ENCODE measurements at places on chromosomes 16 and 17. TPM values are rescaled to one million over a fixed set of nuclear protein-coding genes. Genes with fewer than 3 reads are reported as not detected.

DNA sequence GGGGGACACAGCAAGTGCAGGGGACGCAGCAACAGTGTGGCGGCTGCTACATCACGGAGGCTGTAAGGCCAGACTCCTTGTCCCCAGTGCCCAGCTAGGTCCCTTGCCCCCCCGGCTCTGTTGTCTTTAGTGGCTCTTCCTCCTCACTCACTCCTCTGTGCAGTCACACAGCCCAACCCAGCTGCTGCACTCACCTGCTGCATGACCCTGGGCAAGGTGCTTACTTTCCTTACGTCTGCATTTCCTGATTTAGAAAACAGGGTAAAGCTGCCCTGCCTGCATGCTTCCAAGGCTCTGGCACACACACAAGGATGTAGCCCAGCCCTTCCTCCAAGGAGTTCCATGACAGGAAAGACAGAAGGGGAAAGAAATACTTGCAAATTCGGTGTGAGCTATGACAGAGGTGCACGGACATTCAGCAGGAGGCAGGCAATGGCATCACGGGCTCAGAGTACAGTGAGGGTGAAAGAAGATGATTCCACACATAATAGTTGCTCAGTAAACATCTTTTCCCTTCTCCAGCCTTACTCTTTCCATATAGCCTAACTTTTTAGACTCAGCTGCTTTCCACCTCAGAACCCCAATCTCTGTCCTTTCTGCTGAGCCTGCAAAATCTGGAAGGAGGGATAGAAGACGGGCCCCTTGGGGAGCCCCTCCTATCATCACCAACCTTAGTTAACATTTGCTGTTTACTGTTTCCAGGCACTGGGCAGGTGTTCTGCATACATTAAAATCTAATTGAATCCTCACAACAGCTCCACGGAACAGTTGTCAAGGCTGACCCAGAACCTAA lies 150.9 kb downstream of the MRM1 start:
- no peak for DNase-seq

DNA sequence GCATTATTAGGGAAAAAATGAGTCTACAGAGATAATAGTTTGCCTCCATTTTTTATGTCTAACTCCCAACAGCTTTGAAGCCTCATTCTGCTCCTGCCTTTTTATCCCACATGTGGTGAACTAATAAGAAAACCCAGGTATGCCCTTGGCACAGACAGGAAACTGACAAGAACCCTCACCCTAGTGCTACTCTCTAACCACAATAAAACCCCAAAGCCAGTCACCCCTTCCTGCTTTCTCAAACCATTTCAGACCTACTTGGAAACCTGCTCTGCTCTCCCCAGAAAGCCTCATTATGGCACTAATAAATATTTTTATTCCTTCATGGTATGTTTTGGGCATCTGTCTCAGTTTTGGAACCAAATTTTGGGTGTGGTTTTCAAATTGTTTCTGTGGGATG lies 3.9 kb upstream of the MARVELD3 start:
- no peak for DNase-seq

GRCh38 chr17:7478276-7479212 lies 887 bp downstream of the ZBTB4 start:
- peak; percentile 69 for DNase-seq

GRCh38 chr16:50627419-50627818 lies 53.7 kb downstream of the SNX20 start:
- DNase-seq: no peak

DNA sequence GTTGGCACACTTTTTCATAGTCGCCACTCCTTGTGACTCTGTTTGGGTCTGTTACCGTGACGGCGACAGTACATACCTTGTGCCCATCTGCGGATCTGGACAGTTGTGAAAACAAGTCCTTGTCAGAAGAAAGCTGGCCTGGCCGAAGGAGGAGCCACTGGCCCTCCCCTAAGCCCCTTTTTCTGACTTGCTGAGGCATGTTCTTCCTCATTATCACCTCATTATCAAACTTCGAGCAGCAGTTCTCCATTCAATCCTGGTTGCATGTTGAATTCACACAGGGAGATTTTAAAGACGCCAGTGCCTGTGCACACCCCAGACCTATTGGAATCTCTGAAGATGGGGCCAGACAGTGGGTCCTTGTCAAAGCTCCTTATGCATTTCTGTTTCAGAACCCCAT lies 61.1 kb downstream of the CYLD start:
- DNase-seq: no peak

GRCh38 chr17:57016071-57016763 lies 38.3 kb downstream of the SCPEP1 start:
- DNase-seq: no peak

DNA sequence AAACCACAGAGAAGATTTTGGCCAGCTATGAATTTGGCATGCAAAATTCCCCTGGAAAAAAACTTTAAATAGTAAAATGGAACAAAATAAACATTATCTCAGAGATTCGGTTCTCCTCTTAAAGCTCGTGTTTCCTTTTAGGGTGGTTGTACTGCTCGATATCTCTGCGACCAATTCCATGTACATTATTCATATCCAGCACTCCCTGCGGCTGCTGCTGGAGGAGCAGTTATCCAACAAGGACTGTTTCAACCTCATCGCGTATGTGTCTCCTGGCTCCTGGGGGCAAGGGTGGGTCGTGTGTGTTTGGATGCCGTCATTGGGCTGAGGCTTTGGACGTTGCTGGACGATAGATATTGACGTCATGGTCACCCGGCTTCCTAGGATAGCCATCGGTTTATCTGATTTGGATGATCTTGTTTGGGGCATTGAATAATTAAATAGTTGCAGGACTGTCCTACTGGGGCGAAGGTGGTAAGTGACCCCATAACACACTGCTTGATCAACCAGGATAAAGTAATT lies 33.8 kb downstream of the VWA3A start:
- DNase-seq: no peak

- no peak for DNase-seq
Observed at GRCh38 chr16:77148121-77148520, 42.9 kb upstream of the MON1B start.

DNA sequence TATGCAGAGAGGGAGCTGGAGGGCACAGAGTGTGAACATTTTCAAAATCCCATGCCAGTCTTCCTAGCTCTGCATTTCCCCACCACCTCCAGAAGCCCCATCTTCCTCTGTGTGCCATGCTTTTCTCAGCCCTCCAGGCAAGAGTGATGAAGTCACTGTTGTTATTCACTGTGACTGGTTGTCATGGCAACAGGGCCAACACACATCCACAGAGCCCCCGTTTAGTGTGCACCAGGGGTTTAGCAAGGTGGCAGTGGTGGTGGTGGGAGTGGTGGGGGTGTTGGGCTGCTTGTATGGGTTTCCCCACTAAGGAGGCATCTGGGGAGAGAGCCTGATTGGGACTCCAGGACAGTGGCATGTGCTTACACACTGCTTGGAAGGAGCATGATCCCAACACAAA lies 309.9 kb upstream of the ASIC2 start:
- no peak for DNase-seq

GRCh38 chr17:81534157-81535006 lies 6.2 kb downstream of the FSCN2 start:
- DNase-seq: no peak

DNA sequence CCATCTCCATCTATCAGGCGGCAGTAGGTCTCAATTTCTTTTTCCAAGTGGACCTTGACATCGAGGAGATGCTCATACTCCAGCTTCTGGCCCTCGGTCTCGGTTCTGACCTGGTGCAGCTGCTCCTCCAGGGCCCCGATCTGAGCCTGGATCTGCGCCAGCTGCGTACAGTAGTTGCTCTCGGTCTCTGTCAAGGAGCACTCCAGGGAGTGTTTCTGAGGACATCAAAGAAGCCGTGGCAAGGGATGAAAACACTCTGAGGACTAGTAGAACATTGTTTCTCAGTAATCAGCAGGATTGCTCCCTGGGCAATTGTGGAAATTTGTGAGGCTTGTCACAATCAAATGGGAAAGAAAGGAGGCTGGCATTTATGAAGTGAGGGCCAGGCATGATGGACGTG lies 5.9 kb downstream of the KRT28 start:
- no peak for DNase-seq

DNA sequence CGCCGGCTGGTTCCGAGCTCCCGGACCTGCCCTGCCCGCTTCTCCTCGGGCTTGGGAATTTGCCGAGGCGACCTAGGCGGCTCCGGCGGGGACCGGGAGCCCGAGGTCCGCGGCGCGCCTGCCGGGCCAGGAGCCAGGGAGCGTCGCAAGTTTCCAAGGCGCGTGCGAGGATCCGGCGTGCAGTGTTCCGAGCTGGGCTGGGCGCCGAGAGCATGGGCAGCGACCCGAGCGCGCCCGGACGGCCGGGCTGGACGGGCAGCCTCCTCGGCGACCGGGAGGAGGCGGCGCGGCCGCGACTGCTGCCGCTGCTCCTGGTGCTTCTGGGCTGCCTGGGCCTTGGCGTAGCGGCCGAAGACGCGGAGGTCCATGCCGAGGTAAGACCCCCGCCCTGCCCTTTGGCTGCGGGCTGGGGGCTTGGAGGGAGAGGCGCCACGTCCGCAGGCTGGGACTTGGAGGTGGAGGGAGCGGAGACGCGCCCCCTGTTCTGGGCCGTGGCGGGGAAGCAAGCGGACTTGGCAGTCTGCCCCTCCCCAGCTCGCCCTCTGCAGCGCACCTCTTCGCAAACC lies 668 bp downstream of the MMP15 start:
- peak; percentile 61 for DNase-seq

DNA sequence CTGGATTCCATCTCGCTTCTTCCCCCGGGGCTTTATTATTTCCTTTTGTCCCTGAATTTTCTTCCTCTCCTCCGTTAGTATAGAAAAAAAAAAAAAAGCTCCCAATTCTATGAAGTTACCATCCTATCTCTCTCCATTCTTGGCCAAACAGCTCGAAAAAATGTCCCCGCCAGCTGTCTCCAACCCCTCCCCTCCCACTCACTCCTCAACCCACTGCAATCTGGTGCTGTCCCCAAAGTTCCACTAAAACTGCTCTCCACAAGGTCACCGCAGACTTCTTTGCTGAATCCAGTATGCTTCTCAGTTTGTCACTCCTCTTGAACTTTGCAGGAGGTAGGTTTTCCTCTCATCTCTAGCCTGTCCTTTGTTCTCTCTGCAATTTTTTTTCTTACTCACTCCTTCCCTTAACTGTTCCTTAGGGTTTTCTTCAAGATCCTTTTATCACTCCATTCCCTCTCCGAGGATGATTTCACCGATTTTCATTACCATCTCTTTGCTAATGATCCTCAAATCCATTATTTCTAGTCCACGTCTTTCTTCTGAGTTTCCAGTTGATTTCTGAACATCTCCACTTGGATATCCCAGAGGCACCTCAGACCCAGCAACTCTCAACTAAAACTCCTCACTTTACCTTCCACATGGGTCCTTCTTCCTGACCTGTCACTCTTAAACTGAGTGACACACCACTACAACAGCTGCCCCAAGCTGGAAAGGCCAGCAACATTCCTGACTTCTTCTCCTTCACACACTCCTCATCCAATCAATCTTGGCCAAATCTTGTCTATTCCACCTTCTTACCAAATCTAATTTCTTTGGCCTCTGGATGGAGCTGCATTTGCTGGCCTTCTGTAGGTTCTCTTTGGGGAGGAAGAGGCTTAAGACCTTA lies 1.5 kb upstream of the SUMO2 start:
- DNase-seq: no peak

DNA sequence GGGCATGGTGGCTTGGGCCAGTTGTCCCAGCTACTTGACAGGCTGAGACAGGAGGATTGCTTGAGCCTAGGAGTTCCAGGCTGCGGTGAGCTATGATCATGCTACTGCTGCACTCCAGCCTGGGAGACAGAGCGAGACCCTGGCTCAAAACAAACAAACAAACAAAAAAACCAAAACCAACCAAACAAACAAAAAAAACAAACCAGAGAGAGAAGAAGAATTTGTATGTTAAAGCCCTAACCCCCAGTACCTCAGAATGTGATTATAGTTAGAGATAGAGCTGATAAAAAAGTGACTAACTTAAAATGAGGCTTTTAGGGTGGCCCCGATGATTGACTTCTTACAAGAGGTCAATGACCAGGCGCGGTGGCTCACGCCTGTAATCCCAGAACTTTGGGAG lies 1.7 kb upstream of the MMP25 start:
- DNase-seq: no peak

GRCh38 chr17:69300222-69300621 lies 26.7 kb downstream of the ABCA5 start:
- DNase-seq: no peak

DNA sequence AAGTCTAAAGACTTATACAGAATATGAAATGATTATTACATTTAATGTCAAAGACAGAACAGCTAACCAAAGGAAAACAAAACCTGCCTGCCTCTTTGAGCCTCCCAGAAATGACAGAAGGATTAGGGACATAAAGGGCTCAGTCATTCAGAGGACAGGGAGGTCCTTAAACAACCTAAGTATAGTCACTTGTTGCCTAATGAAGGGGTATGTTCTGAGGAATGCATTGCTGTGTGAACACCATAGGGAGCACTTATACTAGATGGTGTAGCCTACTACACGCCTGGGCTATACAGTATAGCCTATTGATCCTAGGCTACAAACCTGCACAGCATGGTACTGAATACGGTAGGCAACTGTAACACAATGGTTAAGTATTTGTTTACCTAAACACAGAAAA lies 106.4 kb downstream of the PARN start:
- DNase-seq: no peak

GRCh38 chr17:42541041-42541833 lies 5.2 kb downstream of the NAGLU start:
- DNase-seq: no peak

GRCh38 chr17:59234631-59235030 lies 14.3 kb downstream of the GDPD1 start:
- no peak for DNase-seq

GRCh38 chr17:2002767-2003329 lies 22.3 kb downstream of the RTN4RL1 start:
- no peak for DNase-seq

- DNase-seq: no peak
Observed at GRCh38 chr16:3654249-3654991, at the start of gene DNASE1. Gene DNASE1, plus strand, starts transcription at chr16:3654691. Its CDS starts 683 bp downstream, at chr16:3655374.

DNA sequence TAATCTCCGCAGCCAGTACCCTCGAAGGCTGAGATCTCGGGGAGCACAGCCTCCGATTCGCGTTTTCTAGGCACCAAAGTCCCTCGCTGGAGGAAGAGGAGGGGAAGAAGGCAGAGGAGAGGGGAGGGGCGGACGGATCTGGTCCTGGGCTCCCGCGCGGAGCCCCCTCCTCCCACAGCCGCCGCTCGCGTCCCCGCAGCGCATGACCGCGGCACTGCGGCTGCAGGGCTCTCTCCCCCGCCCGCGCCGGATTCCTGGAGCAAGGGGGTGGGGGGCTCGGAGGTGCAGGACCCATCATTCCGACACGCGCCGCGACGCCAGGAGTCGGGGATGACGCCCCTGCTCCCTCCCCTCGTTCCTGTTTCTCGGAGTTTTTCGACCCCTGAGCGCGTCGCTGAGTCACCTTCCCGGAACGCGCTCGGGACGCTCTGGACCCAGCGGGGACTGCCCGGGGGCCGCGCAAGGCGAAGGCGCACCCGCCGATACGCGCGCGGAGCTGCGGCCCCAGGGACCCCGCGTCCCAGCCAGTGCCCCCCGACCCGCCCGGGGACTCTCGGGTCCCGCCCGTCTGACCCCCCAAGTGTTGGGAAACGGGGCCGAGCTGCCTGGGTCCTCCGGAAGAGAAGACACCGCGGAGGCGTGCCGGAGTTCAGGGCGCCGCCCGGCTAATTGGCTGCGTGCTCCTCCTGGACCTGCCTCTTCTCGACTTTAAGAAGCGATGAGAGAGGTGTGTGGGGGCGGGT lies 1.4 kb upstream of the SPHK1 start:
- no peak for DNase-seq

GRCh38 chr17:16383772-16384287 lies 2.9 kb downstream of the UBB start:
- no peak for DNase-seq

Gene HOXB1
- total RNA-seq: not detected

Gene LPO
- 0.59 TPM for total RNA-seq

Gene NTN1
- 3.5 TPM for total RNA-seq

Gene CLEC19A
- total RNA-seq: 0.92 TPM

Gene LGALS9B
- not detected for total RNA-seq

Gene AARS1
- total RNA-seq: 225 TPM

Gene CCL7
- total RNA-seq: not detected

Gene CRHR1
- total RNA-seq: 29.5 TPM

Gene TMEM92
- 0.15 TPM for total RNA-seq

Measured in dorsolateral prefrontal cortex (tissue), 122 donors.